ENCODE measurements at places on chromosomes 5 and 9.

DNA sequence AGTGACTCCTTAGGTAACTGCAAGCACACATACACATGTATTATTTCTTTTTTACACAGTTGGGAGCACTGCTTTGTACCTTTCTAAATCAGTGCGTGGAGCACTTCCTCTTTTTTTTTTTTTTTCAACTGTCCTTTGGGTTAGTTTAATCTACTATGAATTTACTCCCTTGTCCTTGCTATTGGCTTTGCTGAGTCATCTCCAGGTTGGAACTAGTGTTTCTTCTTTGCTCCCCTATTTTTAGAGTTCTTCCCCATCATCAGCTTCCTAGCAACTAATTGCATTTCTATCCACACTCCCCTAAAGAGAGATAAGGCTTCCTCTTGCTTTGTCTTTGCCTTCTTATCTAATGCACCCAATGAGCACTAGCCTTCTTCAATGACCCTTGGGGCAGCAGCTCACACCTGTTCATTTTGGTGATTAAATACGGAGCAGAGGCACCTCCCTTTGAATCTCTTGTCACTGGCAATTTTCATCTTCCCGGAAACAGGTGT is 24.3 kb downstream of the S100Z start:
- no peak for DNase-seq

- no peak for DNase-seq
Observed at GRCh38 chr5:120255214-120255613, 208.9 kb upstream of the PRR16 start.

- DNase-seq: no peak
Observed at GRCh38 chr5:133066045-133066444, 14.2 kb downstream of the HSPA4 start.

GRCh38 chr9:31394015-31394473 is 990.4 kb upstream of the ACO1 start:
- no peak for DNase-seq

- no peak for DNase-seq
Observed at GRCh38 chr9:108618906-108619550, 236.8 kb downstream of the ACTL7B start.

DNA sequence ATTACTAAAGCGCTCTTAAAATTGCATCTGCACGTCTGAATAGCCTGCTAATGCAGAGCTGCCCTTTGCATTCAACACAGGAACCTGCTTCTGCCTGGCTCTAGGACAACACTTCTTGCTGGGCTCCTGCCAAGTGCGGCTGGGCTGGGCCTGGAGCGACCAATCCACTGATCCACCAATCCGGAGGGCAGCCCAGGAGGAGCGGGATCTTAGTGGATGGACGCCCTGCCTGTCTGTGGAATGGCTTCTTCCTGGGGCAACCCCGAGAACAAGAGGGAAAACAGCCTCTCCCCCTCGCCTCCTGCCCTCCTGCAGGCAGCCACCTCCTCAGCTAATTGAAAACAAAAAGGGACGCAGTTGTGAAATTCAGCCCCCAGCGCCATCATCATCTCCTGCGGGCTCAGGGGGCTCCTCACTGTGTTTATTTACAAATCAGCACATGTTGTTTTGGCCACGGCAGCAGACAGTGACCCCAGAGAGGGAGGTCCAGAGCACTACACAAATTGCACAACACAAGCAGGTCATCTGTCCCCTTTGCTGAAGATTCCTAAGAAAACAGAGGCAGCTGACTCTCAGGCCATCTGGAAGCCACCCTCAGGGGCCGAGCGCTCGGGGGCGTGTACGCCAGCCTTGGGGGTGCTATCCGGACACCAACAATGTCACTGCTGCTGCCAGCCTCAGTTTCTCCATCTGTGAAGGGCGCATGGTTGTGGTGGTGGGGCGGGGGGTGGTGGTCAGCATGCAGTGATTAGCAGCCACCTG is 57.3 kb downstream of the GADD45G start:
- DNase-seq: no peak

DNA sequence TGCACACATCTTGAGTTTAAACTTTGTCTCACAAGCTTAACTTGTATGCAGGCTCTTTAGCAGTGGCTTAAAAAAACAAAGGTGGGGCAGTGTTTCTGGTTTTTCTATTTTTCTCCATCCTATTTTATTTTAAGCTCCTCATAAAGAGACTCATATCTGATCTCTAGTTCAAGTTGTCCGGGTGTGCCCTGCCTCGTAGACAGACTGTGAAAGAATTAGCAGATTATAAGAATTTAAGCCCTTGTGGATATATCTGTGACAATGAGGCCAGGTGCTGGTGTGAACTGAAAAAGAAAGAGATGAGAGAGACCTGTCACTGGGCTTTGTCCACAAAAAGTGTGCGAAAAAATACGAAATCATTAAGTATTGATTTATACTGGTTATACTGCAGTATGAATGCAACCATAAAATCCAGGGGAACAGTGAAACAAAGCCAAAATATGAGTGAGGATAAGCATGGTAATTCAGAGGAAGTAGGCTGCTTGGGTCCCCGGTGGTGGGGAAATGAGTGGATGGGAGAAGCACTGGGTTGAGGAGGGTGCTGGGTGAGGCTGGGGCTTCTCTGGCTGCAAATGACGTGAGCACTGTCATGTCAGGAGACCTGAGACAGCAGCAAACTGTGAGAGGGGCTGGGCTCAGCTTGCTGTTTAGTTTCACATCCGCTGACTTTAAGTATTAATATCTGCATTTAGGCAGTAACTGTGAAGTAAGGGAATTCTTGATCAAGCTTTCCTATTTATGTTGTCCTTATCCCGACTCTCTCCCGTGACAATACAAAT is 179.7 kb upstream of the ANKRD55 start:
- peak; percentile 2 for DNase-seq

DNA sequence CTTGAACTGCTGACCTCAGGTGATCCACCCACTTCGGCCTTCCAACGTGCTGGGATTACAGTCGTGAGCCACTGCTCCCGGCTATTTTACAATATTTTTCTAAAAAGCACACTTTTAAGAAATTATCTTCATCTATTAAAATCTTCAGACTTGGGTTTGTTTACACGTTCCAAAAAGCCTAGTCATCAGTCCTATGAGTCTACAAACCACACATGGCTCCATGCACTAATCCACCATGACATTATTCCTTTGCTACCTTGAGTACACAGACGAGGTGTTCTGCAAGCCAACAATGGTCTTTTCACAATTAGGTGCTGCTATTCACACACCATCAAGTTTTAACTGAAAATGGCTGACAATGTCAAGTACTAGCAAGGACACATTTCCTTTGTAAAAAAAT is 41.0 kb downstream of the TRPM6 start:
- DNase-seq: no peak

DNA sequence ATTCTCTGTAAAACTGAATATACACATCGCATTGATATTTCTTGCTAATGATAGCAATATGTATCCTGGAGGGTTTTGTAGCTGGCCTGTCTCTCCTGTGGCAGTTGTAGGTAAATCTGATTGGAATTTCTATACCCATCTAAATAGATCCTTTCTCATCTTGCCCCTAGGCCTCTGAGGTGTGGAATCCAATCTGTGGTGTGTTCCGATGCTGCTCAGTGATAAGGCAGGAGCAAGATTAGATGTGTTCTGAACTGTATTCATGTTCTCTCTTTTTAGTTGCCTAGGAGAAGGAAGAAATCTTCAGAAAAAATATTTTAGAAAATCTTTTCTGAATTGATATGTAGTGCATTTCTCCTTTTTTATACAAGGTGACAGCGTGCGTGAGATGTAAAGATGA is 507.5 kb downstream of the NR2F1-AS1 start:
- DNase-seq: no peak

DNA sequence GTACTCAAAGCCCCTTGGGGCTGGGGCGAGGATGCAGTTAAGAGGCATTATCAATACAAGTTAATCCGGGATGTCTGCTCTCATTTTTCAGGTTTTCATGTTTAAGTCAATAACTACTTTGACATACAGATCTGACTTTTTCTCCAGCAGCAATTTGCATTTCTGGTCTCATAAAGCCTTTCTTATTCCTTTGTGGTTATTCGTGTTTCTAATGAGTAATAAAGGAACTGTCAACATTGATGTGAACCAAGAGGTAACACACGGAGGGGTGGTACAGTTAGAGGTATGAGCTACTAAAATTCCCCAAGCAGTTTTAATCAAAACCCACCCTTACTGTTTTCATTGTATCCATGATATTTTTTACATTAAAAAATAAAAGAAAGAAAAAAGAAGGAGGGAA is 138.0 kb upstream of the NFIB start:
- no peak for DNase-seq

DNA sequence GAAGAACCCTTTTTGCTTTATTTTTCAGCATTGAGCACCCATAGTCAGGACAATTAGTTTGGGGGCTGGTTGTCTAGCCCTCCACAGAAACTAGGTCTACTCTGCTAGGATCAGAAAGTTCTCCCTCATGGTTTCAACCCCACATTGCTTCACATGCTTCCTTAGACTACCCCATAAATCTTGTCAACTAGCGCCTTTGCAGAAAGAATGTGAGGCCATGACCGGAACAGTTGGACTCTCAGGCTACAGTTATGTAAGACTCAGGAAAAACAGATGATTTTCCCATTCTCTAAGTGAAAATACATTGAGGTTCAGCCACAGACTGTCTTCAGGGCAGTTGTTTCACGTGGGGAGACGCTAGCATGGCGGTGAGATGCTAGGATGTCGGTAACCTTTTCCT is 255.6 kb downstream of the NR3C1 start:
- no peak for DNase-seq

GRCh38 chr9:133787754-133788025 is 49.5 kb upstream of the SARDH start:
- no peak for DNase-seq

- no peak for DNase-seq
Observed at GRCh38 chr5:137192293-137192743, 306.8 kb downstream of the SPOCK1 start.

GRCh38 chr5:139763930-139764791 is 31.4 kb upstream of the PSD2 start:
- DNase-seq: no peak

GRCh38 chr5:120568711-120569110 is 104.6 kb downstream of the PRR16 start:
- no peak for DNase-seq

GRCh38 chr5:137782984-137783536 is 28.9 kb upstream of the HNRNPA0 start:
- DNase-seq: no peak

DNA sequence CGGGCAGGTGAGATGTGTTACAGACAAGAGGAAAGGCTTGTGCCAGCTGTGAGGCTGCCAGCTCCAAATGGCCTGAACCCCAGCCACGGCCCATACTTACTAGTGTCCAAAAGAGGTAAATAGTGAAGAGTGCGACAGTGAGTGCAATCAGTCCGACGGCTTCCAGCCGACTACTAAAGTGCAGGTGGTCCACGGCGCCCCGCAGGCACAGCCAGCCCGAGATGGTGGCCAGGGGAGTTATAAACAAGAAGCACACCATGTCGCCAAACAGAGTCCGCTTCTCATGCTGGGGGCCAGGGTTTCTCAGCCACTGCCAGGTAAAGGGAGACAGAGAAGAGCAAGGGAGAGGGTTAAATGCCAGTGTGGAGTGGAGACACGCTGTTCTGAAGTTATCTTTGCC is 101.1 kb downstream of the LMNB1 start:
- no peak for DNase-seq

GRCh38 chr9:76943054-76943453 is 37.1 kb upstream of the PRUNE2 start:
- DNase-seq: no peak

- DNase-seq: no peak
Observed at GRCh38 chr9:106862110-106862820, 701 bp upstream of the ZNF462 start.

DNA sequence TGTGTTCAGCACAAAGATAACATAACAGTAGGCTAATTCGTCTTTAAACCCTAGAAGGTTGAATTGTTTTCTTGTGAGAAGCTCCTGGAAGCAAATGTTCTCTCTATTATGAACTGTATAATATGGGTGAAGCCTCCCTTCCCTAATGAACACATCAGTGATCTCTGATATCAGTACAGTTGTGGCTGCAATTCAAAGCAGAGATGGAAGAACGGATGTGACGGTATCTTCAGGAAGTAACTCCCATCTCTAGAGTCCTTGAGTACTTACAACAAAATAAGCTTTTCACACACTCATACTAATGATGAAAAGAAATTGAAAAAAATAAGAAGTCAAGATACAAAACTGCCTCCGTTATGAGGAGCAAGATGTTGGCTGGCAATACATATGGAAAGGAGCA is 4.5 kb downstream of the HCN1 start:
- no peak for DNase-seq

Data from activated naive CD4-positive, alpha-beta T cell treated with Interleukin-2 at 50 U/mL for 16 hours (primary cell).